ENCODE measurements at places on chromosomes 5 and 9. TPM values are rescaled to one million over a fixed set of nuclear protein-coding genes. Genes with fewer than 3 reads are reported as not detected.

DNA sequence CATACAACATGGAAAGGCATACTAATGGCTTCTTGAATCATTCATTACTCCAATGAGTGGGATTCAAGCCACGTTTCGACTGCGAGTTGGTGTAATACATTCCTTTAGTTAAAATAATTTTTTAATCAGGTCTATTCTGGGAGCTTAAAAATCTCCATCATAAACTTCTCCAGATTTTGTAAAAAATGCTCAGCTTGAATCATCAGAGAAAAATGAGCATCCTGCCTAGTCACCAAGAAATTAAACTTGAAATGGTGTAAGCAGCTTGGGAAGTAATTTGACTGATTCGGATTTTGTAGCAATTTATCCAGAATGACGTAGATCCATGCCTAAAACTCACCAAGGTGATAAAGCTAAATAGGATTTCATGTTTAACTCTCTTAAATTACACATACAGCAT is 165.7 kb downstream of the SLCO4C1 start:
- ATAC-seq = no peak

GRCh38 chr9:113381909-113382411 is 5.2 kb upstream of the HDHD3 start:
- no peak for ATAC-seq

DNA sequence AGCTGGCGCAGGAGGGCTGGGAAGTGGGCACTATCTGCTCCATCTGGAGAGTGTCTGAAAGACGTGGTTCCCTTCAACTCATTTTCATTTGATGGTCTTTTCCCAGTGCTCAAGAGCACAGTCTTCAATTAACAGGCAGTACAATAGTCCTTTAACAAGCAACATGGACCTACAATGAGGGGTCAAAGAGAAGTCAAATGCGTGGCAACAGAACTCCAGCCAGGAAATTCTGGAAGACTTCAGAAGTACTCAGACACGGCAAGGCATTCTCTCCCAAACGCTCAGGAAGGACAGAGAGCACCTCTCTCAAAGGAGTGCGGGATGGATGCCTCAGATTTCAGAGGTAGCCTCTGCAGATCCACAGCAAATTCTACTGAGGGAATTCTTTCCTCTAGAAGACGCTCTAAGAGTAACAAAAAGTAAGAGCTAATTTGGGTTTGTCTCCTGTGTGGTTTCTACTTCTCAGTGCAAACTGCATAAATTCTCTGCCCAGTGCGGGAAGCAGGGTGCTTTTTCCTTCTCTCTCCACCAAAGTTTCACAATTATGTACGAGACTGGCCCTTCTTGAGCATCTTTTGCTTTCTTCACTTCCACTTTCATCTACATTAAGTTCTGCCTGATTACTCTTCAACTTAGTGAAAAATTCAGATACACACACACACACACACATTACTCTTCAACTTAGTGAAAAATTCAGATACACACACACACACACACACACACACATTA is 56.4 kb downstream of the LHFPL2 start:
- ATAC-seq = no peak

- ATAC-seq = no peak
Measured at GRCh38 chr5:140868721-140869554, at the start of gene PCDHA11. PCDHA11 (plus strand) TSS chr5:140868957; CDS start chr5:140869104, 147 bp downstream.

DNA sequence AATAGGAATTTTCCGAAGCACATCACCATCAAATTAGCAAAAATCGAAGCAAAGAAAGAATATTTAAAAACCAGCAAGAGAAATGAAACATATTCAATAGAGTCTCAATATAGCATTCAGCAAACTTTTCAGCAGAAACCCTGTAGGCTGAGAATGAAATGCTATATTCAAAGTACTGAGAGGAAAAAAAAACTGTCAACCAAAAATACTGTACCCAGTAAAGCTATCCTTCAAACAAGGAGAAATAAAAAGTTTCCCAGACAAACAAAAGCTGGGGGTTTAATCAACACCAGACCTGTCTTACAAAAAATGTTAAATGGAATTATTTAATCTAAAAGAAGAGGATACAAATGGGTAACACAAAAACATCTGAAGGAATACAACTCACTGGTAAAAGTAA is 116.0 kb downstream of the TRPM3 start:
- ATAC-seq = no peak

DNA sequence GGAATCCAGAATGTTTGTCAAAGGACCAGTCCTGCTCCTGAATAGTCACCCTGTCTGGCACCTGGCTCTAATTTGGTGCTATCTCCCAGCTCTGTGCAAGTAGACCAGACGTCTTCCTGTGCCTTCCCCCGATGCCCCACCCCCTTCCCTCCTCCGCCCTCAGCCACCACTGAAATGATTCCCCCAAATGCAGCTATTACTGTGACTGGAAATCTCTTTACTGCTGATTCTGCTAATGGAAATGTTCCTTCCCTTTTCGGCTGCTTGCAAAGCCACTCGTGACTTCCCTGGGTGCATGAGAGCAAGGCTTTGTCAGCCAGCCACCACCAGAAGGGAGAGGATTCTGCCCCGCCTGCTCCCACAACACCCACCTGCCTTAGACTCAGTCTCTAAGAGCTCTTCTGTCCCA is 11.4 kb downstream of the ASTN2 start:
- no peak for ATAC-seq

DNA sequence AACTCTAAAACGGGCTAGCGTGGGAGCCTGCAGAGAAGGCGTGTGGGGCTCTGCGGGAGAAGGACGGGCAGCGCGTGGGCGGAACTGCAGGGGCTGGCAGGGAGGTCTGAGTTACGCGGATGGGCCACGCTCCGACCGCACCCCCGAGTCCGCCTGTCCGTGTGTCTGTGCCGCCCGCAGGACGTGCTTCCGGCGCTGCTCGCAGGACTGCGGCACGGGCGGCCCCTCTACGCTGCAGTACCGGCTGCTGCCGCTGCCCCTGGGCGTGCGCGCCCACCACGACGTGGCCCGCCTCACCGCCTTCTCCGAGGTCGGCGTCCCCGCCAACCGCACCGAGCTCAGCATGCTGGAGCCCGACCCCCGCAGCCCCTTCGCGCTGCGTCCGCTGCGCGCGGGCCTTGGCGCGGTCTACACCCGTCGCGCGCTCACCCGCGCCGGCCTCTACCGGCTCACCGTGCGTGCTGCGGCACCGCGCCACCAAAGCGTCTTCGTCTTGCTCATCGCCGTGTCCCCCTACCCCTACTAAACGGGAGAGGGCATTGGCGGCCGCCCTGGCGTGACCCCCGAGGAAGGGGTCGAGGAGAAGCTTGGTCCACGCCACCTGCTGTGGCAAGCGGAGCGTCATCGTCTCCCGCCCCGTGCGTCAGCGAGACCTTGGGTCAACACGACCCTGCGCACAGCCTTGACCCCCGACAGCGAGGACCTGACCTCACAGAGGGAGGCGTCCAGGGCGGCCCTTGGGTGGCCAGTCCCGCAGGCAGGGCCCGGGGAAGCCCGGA is 11.4 kb upstream of the ASS1 start:
- ATAC-seq = peak; percentile 86

GRCh38 chr5:80744149-80744548 is 89.4 kb upstream of the DHFR start:
- no peak for ATAC-seq

- ATAC-seq = no peak
Measured at GRCh38 chr5:134115806-134116175, 1.3 kb downstream of the TCF7 start.

DNA sequence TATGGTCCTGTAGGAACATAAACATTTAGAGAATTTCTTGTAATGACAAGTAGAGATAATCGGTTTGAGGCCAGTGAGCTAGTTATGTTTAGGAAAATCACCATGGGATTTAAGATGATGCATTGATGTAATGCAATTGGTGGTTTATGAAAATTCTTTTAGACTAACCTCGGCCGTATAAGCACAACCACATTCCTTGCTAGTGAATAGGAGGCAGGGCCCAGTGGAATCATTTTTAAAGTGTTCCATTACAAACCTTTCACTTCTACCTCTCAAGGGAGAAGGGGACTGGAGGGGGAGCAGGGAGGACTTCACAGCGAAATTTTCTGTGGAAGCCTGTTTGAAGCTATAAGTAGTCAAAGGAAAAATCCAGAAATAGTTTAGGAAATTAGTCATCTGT is 71.8 kb upstream of the NFIL3 start:
- peak; percentile 13 for ATAC-seq

GRCh38 chr9:79409182-79409823 is 162.5 kb upstream of the TLE4 start:
- ATAC-seq = no peak

DNA sequence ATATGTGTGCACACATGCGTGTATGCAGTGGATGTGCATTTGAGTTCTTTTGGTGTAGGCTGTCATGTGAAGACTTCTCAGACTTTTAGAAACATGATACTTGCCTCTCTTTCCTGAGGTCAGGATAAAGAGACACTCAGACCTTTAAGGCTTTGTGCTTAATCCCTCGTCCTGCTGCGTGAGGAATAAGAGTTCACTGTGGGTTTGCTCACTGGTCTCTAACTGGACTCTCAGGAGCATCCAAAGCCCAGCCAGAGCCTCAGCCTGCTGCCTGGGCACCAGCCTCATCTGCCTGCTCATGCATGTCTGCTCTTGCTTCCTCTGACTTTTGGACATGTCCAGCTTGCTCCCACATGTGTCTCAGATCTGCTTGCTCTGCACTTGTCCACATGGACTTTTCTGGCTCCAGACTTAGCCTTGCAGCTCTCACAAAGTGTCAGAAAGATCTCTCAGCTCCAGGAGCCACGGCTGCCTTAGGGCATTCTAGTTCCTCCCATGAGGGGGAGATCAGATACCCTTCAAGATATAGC is 65.1 kb upstream of the ZNF366 start:
- ATAC-seq = no peak

Gene SLC22A4
- 0.27 TPM for total RNA-seq

Gene SLC34A3
- not detected for total RNA-seq

Gene COL23A1
- total RNA-seq = 0.93 TPM

Gene P4HA2
- 34.6 TPM for total RNA-seq

Gene C6
- total RNA-seq = 9.2 TPM

Gene CCL27
- total RNA-seq = not detected

Gene BTNL3
- total RNA-seq = not detected

Gene CFAP90
- 0.54 TPM for total RNA-seq

Gene CCL21
- total RNA-seq = 6.5 TPM

Measured in gastroesophageal sphincter (tissue), 4 donors.